ENCODE measurements at places on chromosomes 2 and 18.

DNA sequence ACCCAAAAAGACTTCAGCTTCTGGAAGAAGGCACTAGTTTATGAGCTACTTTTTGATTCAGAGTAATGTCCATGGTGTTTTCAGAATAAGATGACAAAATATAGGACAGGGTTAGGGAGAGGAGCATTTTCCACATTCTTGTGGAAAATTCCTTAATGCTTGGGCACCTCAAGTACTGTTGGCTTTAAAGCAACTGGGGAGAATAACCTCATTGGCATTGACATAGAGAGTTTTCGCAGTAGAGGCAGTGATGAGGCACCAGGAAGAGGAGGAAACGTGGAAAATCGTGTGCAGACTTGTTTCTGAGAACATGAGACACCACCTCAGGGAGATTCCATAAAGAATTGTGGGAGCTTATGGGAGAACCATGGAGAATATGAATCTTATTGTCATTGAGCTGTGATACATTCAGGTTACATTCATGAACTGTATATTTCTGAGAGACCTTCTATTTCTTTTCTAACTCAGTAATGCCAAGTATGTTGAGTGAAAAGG lies 929.0 kb upstream of the NRXN1 start:
- no peak for DNase-seq

GRCh38 chr2:58571181-58571852 lies 330.2 kb upstream of the FANCL start:
- DNase-seq: peak; percentile 37

- no peak for DNase-seq
These were observed 425.5 kb downstream of the TSN start for GRCh38 chr2:122180972-122181371.

DNA sequence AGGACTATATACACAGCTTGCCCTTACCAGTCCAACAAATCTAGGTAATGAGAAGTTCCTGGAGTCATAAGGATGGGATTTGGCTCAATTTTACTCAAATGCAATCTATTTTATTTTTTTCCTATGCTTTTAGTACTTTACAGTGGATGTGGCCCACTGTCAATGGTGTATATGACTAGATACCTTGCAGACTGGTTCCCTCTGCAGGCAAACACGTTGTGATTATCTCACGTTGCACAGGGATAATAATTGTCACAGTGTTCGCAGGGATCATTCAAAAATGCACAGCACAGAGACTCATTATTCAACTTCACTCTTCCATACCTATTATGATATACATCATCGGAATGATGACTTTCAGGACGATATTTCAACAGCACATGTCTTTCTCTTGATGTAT lies 359.7 kb downstream of the MBD2 start:
- no peak for DNase-seq

DNA sequence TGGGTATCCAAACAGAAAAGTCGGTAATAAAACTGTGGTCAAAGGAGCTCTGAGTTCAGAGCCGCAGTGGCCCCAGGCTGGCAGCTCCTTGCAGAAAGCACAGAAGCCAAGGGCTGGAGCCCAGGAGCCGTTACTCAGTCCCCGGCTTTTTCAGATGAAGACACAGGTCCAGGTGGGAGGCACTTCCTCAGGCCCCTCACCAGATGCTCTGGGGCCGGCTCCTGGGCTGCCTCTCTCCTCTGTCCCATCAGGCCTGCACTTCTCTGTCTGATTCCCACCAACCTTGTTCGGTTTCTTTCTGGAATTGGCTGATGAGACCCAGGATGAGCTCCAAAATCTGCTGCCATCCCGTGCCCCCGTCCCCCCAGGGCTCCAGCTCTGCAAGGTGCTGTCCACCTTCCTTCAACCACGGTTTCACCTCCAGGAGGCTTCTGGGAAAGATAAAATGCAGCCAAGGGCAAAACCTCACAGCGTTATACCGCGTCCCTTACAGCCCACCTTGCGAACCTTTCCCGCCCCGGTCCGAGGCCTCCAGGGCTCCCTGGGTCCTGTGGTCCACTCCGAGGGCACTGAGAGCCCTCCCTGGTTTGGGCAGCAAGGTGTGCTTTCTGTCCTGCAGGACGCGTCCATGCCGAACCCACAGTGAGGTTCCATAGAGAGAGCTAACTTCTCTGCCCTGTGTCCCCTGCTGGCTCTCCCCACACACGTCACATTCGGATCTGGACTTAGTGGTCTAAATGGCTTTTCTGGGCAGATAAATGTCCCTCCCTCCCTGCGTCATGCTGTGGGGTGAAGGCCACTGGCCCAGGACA lies 102.9 kb downstream of the TPO start:
- no peak for DNase-seq

DNA sequence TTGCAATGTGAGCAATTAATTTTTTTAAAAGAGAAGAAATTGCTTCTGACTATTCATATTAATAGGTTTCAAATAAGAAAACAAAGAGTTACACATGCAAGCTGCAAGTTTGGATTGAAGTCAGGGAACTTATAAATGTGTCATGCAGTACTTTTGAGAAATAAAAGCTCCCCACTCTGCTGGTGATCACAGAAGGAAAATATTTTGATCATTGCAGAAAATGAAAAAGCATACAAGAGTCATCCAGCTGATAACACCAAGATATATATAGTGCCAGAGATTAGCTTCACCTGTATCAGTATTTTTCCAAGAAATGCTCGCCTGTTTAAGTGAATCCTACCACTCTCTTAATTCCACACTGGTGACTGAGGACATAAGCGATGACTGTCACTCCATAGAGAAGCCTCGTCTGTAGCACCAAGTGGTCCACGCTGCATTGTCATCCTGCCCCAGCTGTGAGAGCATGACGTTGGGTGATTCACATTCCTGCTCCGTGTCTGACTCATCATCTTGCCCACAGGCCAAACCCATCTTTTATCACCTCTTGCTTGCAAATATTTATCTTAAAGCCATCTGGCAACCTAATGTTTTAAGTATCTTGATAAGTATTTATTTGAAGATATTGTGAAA lies 178.0 kb downstream of the ASXL3 start:
- DNase-seq: no peak

GRCh38 chr18:23229472-23229871 lies 94.2 kb downstream of the CABLES1 start:
- DNase-seq: no peak

- no peak for DNase-seq
These were observed 173.1 kb upstream of the GYPC start for GRCh38 chr2:126482582-126483464.

GRCh38 chr18:12315911-12316310 lies 7.9 kb downstream of the TUBB6 start:
- DNase-seq: no peak

GRCh38 chr2:127145280-127145895 lies 38.4 kb upstream of the BIN1 start:
- DNase-seq: no peak

DNA sequence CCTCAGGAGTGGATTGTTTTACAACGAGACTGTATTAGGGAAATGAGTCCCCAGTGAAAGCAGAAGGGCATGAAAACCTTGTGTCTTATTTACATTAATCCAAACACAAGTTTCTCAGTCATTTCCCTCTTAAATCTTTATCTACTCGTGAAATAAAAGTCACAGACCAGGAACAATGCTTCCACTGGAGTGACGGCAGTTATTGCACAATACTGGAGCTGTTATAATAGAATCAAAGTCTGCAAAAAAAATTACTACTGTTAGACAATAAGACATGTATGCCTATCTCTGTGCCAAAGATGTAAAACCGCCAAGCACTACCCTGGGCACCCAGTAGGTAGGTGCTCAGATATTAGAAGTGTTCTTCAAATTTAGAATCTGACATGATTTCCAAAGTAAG lies 375.5 kb downstream of the ZNF521 start:
- DNase-seq: no peak

- DNase-seq: no peak
These were observed 147.6 kb downstream of the ESCO1 start for GRCh38 chr18:21452796-21453510.

GRCh38 chr2:8015848-8016600 lies 665.8 kb upstream of the ID2 start:
- DNase-seq: no peak

- no peak for DNase-seq
These were observed 73.6 kb downstream of the ZNF521 start for GRCh38 chr18:25278394-25278793.

DNA sequence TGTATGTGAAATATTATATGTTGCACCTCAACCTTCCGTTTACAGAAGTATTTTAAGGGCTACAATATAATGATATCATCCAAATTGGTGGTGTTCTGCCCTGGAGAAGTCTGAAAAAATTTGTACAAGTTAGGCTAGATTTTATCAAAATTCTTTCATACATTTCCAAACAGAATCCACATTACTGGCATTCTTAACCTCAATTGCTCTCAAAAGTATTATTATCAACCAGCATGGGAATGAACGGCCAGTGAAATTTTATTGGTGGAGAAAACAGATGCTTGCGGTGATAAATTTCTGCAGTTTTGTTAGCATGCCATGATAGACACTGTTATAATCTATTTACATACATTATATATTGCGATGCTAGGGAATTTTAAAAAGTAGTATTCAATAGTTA lies 88.3 kb upstream of the TFPI start:
- DNase-seq: no peak

- DNase-seq: no peak
These were observed 5.6 kb downstream of the QPCT start for GRCh38 chr2:37350034-37350433.

GRCh38 chr2:70948337-70949003 lies 12.8 kb downstream of the ATP6V1B1 start:
- peak; percentile 83 for DNase-seq

- DNase-seq: no peak
These were observed 84.8 kb upstream of the HNRNPA3 start for GRCh38 chr2:177127821-177128220.

DNA sequence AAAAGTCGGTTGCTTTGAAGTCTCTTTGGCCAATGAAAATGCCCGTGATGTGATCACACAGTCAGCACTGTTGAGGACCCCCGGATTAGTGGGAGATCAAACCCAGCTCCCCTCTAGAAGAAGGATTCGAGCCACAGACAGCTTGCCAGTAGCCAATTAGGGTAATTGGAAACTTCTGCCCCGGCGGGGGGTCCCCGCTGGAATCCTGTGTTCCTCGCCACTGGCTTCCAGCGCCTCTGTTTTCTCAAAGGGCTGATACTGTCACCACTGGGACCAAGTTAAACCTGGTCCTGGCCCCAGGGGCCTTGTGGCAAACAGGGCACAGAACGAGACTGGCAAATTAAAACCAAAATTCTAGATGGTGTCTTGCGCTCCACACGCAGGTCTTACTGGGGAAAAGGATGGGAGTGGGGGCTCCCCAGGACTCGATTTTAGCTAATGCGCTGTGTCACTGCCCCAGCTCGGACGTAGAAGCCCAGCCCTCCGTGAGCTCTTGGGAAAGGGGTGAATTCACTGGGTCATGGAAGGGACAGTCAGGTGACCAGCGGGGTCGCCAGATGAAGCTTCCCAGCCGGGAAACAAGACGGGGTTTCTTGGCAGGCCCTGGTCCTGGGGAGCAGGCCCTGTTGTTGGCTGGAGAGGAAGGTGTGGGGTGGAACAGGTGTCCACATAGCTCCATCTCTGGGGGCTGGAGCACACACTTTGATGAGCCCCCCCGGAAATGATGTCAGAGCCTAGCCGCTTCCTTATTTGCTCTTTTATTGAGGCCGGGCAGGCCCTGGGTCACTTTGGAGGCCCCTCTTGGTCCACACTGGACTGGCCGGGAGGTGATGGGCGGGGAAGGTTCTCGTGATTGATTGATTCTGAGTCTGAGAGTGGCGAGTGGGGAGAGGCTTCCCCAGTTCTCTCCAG lies 90.2 kb downstream of the SMAD7 start:
- no peak for DNase-seq

- DNase-seq: peak; percentile 77
These were observed at the start of gene IL18R1 for GRCh38 chr2:102355526-102356380. IL18R1 (plus strand) TSS chr2:102355796; CDS start chr2:102362661, 6,865 bp downstream.

DNA sequence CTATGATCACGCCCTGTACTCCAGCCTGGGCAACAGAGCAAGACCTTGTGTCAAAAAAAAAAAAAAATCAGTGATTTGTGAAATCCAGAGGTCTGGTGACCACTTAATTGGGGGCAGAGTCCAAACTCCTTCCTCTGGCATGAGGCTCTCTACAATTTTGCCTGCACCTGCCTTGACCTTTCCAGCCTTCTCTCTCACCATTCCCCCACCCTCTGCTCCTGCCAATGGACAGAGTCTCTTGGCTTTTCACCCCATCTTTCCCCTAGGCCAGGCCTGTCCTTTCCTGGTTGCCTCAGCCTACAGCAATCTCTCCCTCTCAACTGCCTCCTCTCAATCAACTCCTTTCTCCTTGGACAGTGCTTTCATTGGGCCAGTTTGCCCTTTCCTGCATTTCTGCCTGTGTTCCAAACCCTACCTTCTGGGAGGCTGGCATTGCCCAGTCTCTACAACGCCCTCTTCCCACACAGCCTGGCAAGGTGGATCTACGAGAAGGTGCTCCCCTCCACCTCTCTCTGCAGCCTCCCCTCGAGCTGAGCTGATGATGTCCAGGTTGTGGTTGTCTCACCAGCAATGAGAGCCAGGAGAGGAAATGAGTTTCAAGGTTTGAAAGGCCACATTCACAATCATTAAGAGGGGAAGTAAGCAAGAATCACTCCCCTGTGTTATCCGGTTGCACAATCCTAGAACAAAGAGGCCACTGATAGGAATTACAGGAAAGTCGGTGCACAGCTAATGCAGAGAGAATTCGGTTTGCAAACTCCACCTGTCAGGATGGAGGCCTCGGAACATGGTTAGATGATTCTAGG lies 39.5 kb upstream of the NPAS2 start:
- no peak for DNase-seq

- DNase-seq: no peak
These were observed 69.7 kb downstream of the ADAM23 start for GRCh38 chr2:206512999-206513398.

DNA sequence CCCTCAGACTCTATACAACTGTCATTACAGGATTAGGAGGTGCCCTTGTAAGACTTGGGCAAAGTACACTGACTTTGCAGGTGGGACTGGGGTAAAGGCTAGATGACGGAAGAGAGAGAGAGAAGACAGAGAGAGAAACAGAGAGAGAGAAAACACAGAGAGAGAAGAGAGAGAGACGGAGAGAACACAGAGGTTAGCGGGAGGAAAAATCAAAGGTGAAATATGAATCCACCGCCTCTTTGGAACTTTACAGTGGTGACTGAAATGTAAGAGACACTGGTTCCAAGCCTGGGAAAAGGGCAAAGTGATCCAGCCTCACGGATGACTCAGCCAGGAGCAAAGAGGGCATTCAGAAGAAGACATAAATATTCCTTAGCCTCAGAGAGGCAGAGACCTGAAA lies 25.1 kb upstream of the CAB39 start:
- no peak for DNase-seq

DNA sequence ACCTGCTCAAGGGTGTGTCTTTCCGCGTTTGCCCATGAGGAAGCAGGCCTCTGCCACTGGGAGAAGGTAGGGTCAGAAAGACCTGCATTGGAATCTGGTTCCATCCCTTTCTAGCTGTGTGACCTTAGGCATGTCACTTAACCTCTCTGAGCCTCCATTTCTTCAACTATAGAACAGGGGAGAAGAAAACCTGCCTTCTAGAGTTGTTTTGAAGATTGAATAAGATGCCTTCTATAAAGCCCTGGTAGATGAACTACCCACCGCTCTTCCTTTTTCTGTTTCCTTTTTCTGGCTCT lies 507 bp downstream of the NAT8 start:
- DNase-seq: no peak

- no peak for DNase-seq
These were observed 167.8 kb downstream of the NUP35 start for GRCh38 chr2:183292028-183292427.

- no peak for DNase-seq
These were observed 560.6 kb upstream of the ID2 start for GRCh38 chr2:8121022-8121825.
